Kidney epithelial cell (primary cell): ENCODE measurements at places on chromosomes 11 and 22.

DNA sequence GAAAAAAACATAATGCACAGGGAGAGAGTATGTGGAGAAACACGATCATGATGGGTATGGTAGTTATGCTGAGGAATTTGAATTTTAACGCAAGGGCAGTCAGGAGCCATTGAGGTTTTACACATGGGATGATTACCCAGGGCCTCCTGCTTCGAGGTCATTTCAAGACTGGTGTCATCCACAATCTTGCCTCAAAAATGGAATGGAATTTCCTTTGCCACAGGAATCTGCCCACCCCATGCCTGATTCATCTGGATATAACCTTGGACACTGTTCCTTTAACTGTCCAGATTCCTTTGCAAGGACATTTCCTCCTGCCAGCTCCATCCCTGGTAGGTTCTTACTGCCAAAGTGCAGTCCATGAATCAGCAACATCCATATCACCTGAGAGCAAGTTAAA, 655.9 kb upstream of the TENM4 start:
- DNase-seq = peak; percentile 92

DNA sequence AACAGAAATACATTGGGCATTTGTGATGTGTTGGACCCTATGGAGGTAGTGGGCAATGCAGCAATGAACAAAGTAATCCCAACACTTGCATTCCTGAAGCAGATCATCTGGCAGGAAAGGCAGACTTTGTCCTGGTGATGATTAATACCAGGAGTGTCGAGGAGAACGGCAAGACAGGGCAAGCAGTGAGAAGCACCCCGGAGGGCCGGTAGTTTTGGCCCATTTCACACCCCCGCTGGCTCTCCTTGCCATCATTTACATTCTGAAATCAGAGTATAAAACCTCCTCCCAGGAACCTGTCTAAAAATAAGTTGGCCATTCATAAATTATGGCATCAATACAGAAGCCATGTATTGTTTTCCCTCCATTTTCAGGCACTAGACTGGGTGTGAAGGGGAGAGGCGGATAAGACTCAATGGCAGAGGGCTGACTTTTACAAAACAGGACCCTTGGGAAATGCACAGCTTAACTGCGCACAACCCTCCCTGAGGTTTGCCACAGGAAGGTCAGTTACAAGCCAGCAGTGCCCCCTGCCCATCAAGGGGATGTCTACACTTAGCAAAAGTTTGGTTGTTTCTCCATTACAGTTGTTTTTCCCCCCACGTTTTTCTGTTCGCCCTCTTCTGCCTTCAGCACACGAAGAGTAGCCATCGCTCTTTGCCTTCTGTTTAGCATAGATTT, 55.6 kb downstream of the OPCML start:
- DNase-seq = no peak

DNA sequence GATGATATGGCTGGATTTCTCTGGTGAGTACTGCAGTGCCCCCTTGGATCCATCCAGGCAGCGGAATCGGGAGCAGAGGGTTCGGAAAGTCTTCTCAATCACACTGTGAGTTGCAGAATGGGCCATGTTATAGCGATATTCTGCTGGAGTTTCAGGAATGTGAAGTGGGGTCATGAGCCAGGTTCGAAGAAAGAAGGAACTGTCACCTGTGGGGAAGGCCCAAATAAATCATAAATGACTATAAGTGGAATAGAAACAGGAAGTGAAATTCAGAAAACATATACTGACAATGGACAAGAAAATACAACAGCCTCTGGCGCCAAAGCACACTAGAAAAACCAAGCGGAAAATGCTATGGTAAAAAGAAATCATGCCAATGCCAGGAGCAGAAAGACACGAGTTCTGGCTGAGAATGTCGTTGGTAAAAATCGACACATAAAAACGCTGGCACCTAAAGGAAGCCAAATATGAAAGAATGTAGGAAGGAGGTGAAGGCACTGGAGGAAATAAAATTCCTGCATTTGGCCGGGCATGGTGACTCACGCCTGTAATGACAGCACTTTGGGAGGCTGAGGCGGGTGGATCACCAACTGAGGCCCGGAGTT, 10.0 kb upstream of the AMBRA1 start:
- no peak for DNase-seq

- no peak for DNase-seq
These were observed 142.0 kb downstream of the TRIM29 start for GRCh38 chr11:119995730-119996491.

DNA sequence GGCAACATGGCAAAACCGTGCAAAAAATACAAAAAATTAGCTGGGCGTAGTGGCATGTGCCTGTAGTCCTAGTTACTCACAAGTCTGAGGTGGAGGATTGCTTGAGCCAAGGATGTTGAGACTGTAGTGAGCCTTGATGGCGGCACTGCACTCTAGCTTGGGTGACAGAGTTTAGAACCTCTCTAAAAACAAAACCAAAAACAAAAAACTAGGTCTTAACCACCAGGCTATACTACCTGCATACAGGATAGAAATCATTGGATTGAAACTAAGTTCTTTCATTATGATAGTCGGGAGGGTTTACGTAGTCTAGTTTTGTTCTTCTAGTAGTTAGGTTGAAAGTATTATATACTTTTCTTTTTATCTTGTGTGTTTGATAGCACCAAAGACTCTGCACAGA, 5.8 kb downstream of the RNF214 start:
- DNase-seq = no peak

- DNase-seq = no peak
These were observed 70.8 kb upstream of the USP47 start for GRCh38 chr11:11770921-11771486.

DNA sequence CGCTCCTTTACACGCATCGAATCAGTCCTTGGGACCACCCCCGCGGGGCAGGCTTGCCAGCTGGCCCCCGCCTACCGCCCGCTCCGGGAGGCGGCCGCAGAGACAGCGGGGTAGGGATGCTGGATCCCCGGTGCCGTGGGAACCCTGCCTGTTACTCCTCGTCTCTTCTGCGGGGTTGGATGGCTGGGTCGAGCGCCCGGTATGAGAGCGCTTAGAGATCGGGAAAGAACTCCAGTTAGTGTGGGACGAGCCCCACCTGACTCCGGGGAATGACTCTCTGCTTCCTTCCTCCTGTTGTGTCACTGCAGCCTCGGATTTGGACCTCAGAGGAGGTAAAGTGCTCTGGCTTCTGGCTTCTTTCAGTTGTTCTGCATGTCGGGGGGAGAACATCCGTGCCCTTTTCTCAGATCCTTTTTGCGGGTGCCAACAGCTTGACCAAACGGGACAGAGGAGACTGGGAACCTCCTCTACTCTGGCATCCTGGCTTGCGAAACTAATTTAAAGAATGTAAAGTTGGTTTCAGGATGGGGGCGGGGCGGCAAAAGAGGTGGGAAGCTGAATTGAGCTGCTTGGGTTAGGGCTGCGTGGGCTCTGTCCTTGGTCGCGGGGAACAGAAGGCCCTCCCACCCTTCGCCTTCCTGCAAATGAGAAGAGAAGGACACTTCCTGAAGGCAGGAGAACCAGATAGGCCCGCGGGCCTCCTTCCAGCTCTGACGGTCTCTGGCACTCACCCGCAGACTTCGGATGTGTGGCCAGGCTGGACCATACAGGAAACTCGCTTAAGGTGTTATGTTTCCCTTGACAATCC, 938 bp downstream of the LAYN start:
- DNase-seq = no peak

GRCh38 chr11:2277008-2277346, 6.6 kb upstream of the ASCL2 start:
- DNase-seq = no peak

GRCh38 chr11:10931761-10932670, 74.2 kb upstream of the ZBED5 start:
- no peak for DNase-seq

GRCh38 chr11:13335319-13335718, 57.7 kb downstream of the BMAL1 start:
- no peak for DNase-seq

DNA sequence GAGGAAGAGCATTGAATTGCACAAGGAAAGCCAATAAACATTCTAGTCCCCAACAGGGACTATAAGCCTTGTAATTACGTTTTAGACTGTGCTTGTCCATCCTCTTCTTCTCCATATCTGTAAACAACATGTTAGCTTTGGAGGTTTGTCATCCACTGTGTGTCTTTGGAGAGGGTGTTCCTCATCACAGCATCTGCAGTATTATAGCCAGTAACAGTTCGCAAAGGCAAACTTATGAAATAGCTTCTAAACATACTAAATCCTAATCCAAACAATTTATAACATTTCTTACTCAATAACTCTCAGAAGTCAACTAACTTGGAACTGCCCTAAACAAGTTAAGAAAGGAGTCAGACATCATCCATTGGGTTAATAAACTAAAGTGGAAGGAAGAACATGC, 10.3 kb upstream of the BDNF start:
- no peak for DNase-seq

GRCh38 chr11:8577791-8578581, 16.0 kb downstream of the STK33 start:
- DNase-seq = no peak

GRCh38 chr11:126115816-126116331, 53.2 kb upstream of the CDON start:
- peak; percentile 57 for DNase-seq

- DNase-seq = no peak
These were observed 31.4 kb downstream of the PPM1F start for GRCh38 chr22:21921184-21921721.

- DNase-seq = no peak
These were observed 580.3 kb upstream of the CADM1 start for GRCh38 chr11:116084511-116084910.

DNA sequence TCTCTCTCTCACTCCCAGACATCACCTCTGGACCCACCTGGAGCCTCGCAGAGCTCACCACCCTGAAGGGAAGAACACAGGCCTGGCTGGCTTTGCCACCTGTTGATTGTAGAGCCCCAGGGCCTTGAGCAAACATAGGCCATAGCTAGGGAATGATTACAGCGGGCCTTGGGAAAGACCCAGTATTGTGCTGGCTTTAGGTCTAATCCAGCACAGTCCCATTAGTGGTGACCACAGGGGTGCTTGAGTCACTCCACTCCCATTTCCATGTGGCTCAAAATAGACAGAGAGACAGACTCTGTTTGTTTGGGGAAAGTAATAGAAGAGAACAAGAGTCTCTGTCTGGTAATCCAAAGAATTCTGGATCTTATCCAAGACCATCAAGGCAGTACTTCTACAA, 42.7 kb upstream of the FAM181B start:
- no peak for DNase-seq

GRCh38 chr11:63660972-63661371, 10.2 kb downstream of the ATL3 start:
- DNase-seq = no peak

GRCh38 chr22:42180349-42180842, 49.8 kb upstream of the CYP2D6 start:
- no peak for DNase-seq

GRCh38 chr11:113603277-113604059, 102.6 kb downstream of the TMPRSS5 start:
- no peak for DNase-seq
